ENCODE measurements at places on chromosomes 7 and 10. TPM values are rescaled to one million over a fixed set of nuclear protein-coding genes. Genes with fewer than 3 reads are reported as not detected.

DNA sequence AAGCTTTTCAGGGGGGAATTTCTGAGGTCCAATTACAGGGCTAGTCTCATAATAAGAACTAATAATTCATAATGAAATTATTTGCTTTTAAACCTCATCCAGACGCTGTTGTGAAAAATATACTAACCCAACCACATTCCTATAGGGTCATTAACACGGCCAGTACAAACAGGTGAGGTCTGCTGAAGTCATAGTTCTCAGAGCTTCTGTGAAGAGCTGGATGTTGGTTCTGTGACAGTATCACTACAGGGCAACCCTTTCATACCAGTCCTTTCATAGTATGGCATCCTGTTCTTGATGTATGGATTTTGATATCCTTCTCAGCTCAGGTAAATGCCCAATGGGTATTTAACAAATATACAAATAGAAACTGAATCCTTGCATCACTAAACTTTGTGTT is 62.3 kb upstream of the FAM133B start:
- DNase-seq, result no peak

DNA sequence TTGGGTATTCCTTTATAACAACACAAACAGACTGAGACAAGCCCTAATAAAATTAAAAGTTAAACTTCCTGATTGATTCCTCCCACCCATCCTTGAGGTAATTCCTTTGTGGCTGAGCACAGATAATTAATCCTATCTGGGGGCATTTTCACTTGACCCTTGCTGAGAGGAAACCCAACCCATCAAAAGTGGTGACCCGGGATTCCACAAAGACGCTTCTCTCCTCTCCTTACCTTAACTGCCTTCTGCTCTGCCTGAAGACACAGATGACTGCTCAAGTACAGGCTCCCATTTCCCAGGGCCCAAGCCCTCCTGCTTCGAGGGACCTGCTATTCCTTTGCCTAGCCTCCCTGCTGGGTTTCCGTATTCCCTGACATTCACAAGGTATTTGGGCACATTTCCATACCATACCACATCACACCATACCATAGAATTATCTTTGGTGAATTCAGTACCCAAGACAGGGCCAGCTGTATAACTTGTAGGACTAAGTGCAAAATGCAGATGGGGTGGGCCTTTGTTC is 9.8 kb upstream of the MAPK8 start:
- DNase-seq, result no peak

DNA sequence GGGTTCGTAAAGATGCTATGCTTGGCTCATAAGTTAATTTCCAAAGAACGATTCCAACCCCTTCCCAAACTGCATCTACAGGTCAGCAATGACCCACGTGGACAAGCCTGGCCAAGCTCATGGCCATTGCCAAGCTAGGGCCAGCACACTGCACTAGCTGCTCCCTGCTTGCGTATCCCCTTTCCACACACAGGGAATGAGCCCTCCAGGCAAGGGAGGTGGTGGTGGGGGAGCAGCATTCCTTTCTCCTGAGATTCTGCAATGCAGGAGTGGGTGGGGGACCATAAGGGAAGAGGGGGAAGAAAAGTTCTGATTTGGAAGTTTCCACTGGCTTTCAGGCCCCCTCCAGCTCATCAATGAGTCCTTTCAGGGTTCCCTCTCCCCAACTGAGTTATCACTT is 56.0 kb downstream of the SH3PXD2A start:
- DNase-seq, result no peak

DNA sequence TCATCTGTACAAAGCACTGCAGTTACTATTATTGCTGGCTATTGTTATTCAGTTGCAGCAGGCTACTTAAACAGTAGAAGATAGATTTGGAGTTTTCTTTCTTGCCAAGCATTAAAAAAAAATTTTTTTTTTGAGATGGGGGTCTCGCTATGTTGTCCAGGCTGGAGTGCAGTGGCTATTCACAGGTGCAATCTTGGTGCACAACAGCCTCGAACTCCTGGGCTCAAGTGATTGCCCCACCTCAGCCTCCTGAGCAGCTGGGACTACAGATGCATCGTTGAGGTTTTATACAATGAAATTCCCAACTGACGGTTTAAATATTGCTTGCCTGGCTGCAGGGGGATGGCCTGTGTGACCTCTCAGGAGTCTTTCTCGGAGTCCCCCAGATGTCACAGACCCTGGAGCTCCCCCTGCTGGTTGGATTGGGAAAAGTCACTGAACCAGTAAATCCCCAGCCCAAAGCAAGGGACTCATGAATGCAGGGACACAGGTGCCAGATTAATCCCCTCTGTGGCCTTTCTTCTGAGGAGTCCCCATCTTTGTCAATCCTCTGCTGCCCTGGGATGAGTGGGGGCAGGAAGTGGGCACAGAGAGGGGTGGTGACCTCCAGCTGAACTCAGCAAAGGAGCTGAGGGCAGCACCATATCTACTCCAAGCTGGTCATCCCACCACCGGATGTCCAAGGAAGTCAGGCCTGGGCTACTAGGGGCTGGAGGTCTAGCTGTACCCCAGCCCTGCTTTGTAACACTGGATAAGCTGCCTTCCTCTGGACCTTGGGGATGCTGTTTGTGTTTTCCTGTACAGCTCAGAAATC is 149.6 kb downstream of the C10orf105 start:
- no peak for DNase-seq

DNA sequence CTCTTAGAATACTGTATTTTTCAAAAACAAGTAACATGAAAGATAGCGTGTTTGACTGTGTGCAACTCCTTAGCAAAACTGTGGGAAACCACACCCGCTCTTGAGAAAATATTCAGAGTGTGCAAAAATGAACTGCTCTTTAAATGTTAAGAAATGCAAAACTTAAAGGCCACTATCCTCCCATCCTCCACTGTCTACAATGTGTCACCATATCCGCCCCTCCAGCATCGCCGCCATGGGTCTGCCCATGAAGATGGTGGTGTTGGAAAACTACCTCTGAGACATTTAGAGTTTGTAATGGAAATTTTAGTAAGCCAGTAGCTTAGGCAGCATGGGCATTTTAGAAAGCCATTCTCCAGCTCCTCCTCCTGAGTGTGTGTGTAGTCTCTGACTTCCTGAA is 20.1 kb upstream of the NMT2 start:
- no peak for DNase-seq

DNA sequence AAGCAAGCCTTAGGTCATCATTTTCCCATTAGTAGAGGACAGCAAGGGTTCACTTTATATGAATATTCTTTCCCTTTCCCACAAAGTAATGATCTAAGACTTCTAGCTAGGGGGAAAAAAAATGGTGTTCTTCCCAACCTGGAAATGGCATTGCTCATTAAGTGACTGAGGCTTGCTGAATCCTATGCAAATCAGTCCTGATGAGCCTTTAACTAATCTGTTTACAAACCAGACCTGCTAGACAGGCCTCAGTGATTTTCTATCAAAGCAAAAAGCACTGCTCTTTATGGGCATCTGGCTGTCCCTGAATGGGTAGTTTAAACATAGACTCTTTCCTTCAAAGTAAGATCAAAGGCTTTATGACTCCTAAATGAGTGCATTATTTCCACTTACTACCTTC is 146.3 kb downstream of the HIBADH start:
- no peak for DNase-seq

- DNase-seq, result no peak
Measured at GRCh38 chr7:143362131-143363015, at the start of gene FAM131B. TSS of gene FAM131B (minus strand) at chr7:143362713. CDS start at chr7:143362603, 110 bp downstream.

DNA sequence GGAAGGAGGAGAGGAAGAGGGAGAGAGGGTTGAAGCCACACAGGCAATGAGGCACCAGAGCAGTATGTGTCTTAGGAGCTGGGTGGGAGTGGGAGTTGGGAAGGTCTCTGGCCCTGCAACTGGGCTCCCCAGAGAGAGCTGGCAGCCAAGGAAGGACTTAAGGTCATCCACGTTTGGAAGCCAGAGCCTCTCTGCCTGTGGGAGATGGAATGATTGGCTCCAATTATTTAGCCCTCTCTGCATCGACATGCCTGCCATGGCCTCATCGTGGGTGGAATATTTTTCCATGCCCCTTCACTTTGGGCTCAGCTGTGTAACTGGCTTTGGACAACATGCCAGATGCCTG is 478.5 kb downstream of the RPS24 start:
- DNase-seq, result no peak

DNA sequence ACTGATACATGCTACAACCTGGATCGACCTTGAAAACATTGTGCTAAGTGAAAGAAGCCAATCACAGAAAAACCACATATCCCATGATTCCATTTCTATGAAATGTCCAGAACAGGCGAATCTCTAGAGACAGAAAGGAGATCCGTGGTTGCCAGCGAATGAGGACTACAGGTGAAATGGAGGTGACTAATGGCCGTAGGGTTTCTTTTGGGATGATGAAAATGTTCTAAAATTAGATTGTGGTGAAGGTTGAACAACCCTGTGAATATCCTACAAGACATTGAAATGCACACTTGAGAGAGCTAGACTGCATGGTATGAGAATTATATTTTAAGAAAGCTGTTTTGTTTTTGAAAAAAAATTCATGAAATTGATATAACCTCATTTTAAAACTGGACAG is 188.5 kb upstream of the PLXNA4 start:
- no peak for DNase-seq

AKR1C8 gene
- polyA plus RNA-seq, result 0.43 TPM

SPDYE8 gene
- polyA plus RNA-seq, result 0.28 TPM

CRYGN gene
- 4.3 TPM for polyA plus RNA-seq
